ENCODE measurements at places on chromosomes 3 and 15.

GRCh38 chr15:42616107-42616506 is 40.7 kb downstream of the STARD9 start:
- DNase-seq = no peak

GRCh38 chr3:38143511-38143910 is 5.0 kb downstream of the MYD88 start:
- no peak for DNase-seq

- DNase-seq = no peak
These were observed 227.3 kb upstream of the C2CD4B start for GRCh38 chr15:62392376-62392775.

DNA sequence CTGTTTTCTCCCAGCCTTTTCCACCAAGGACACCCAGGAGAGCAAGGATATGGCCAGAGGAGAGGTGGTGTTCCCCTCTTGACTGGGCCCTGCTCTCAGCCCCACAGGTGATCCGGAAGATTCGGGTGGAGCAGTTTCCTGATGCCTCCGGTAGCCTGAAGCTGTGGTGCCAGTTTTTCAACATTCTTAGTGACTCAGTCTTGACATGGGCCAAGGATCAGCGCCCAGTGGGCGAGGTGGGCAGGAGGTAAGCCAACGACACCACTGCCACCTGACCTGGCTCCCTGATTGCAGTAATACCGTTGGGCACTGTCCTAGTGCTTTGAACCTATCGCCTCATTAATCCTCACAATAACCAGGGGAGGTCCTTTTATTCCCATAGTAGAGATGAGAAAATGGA is 25.3 kb upstream of the SLC28A1 start:
- DNase-seq = no peak

- DNase-seq = peak; percentile 77
These were observed 748 bp downstream of the CCNL1 start for GRCh38 chr3:157159037-157159761.

- no peak for DNase-seq
These were observed 74.8 kb downstream of the NR1I2 start for GRCh38 chr3:119856695-119857094.

DNA sequence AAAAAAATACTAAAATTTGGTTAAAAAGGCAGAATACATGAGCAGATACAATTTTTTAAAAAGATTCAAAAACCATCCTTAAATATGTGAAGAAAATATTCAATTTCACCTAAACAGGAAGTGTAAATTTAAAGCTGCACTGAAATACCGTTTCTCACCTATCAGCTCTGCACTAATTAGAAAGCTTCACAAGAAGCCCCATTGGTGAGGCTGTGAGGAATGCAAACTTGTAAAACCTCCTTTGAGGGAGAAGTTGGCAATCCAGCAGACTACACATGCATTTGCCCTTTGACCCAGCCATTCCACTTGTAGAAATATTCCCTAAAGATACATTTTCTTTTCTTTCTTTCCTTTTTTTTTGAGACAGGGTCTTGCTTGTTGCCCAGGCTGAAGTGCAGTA is 18.8 kb downstream of the BLM start:
- no peak for DNase-seq

DNA sequence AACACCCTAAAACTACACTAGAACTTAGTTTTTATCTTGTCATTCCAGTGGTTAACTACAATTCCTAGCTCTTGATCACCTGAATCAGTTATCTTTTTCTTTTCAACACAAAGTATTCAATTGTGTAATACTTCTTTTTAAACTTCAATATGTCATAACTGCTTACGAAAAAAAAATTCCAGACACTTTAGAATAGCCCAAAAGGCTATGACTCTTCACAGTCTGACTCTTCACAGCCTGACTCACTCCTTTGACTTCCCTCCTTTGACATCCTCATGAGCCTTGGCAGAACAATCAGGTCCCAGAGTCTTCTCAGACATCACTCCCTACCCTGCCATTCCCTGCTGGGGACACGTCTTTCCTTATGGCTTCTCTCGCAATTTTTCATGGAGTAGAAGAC is 727.1 kb downstream of the ROBO1 start:
- DNase-seq = no peak

- peak; percentile 20 for DNase-seq
These were observed 45.7 kb upstream of the DUT start for GRCh38 chr15:48285329-48286214.

GRCh38 chr3:25547943-25548674 is 116.6 kb downstream of the TOP2B start:
- no peak for DNase-seq

GRCh38 chr15:60519218-60519617 is 40.3 kb upstream of the ICE2 start:
- no peak for DNase-seq

- DNase-seq = no peak
These were observed 21.9 kb downstream of the ZIC4 start for GRCh38 chr3:147384210-147385058.

DNA sequence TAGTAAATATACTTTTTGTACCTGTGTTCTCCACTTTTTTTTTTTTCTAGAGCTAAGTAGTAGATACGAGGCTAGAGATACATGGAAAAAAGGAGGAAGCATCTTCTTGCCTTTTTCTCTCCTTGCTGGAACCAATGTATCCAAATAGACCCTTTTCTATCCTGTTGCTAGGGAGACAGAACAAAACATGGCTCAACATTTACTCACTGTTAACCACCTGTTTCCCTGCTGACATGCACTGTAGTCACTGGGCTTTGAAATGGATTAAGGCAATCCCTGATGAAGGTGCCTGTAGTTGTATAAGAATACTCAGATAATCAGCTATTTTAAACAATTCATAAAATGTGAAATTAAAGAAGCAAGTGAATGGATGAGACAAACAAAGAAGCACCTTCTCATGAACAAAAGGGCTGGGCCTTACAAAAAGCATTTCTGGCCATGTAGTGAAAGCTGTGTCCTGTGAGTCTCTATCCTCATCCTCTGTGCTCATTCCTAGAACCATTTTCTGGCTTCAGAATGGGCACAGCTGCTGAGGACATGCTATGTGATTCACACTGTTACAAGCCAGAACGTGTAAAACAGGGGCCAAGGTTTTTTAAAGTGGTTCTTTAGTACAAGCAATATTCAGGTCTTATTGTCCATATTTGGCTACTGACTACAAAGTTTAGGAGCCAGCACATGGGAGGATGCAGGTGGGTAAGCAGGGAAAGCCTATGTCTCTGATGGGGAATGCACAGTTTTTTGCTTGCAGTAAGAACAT is 100.4 kb upstream of the NDN start:
- DNase-seq = no peak

DNA sequence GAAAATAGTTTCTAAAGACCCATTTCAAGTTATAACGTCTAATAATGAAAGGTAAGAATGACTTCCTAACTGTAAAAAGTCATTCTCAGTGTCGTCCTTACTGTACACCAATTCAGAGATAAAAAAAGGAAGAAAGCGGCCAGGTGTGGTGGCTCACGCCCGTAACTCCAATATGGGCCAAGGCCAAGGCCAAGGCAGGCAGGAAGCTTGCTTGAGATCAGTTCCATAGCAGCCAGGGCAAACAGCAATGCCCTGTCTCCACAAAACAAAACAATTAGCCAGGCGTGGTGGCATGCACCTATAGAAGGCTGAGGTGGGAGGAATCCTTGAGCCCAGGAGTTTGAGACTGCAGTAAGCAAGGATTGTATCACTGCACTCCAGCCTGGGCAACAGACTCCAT is 31.9 kb downstream of the UBXN7 start:
- DNase-seq = no peak

DNA sequence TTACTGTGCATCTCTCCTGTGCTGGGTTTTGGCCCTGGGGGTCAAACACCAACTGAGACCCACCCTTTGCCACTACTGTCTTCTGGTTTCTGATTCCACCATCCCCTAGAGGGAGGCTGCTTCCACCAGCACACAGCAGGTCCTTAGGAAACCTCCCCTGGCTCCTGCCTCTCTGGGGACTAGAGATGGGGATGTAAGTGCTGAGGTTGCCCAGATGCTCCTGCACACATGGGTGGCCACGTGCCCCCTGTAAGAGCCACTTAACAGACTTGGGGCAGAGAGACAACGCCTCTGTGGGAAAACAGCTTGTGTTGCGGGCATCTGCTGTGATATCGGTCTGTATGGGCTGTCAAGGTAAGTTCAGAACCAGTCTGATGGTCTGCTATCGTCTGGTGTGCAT is 83.4 kb downstream of the ATP2B2 start:
- no peak for DNase-seq

DNA sequence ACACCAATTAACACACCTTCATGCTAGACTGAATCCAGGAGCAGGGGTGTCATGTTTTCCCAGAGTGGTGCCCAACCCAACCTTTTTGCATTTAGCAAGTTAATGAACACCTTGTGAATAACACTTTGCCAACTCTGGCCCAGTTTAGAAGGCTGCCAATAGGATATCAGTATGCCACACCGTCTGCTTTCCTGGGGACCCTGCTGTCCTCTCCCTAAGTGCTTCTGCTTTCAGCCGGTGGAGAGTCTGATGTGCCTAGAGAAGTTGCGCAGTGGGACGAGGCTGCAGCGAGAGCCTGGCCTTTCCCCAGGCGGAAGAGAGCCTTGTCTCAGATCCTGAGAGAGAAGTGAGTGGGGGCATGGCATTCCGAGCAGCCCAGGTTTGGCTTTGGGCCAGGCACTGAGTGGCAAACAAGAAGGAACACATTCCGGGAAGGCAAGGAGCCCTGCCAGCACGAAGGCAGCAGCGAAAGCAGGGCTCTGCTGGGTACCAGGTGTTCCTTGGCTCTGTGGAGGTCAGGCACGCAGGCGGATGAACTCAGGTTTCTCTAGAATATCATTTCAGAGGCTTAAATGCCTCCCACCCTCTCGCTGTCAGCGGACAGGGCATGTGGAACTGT is 36.9 kb downstream of the SENP8 start:
- no peak for DNase-seq

- no peak for DNase-seq
These were observed 93.4 kb downstream of the MBNL1 start for GRCh38 chr3:152362086-152362485.

DNA sequence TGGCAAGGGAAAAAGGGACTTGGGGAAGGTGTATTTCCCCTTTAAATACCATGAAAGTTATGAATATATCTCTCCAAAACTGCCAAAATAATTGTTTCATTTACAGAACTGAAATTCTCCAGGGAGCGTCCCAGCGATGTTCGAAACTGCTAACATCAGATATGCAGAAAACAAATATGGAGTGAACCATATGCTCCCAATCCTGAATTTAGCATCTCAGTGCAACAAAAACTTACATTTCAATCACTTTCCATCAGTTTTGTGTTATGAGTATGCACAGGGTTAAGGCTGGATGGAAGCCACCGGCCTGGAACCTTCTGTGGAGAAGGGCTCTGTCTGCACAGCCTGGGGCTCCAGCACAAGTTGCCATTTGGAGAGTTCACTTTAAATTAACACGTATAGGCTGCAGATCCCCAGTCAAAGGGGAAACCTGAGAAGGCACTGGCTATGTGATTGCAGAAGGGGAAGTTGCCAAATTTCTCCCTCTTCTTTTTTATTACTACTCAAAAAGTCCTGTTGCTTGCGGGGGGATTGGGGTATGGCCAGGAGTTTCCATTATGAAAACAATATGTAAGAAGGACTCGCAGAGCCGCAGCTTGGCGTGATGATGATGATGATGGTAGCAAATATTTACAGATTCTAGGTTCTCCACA is 56.9 kb upstream of the FOXP1 start:
- DNase-seq = no peak

- peak; percentile 21 for DNase-seq
These were observed 46.1 kb downstream of the RFTN1 start for GRCh38 chr3:16467393-16467792.

- DNase-seq = no peak
These were observed 56.2 kb downstream of the EIF3J start for GRCh38 chr15:44593042-44593736.

- DNase-seq = no peak
These were observed 165.8 kb downstream of the NUP210 start for GRCh38 chr3:13254028-13254951.

DNA sequence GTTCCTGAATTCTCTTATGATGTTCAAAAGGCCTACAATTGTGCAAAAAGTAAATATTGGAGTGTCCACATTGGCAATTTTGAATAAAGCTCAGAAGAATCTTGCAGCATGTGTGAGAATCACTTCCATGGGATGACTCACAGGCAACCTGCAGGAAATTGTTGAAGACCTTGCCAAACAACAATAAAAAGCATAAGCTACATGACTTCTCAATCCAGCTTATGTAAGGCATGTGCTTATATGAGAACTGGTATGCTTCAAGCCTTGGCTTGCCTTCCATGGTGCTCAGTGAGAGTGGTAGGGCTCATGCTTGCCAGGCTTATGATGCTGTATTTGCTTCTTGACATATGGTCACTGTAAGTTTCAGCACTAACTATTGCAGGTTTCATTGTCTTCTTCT is 18.4 kb upstream of the BCHE start:
- no peak for DNase-seq

- DNase-seq = no peak
These were observed 22.2 kb downstream of the IQSEC1 start for GRCh38 chr3:13051066-13051465.

DNA sequence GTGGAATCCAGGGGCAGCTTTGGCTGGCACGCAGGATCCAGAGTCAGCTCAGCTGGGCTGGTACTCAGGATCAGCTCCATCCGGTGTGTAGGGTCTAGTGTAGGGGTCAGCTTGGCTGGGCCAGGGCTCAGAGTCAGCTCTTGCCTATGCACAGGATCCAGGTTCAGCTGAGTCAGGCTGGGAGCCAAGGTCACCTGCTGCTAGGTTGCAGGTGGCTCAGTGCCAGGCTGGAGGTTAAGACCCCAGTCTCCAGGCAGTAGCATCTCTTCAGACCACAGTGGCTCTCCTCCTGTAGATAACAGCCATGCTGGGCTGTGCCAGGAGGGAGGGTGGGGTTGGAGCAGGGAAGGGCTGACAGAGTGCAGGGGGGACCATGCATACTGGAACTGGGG is 1.8 kb downstream of the HYAL3 start:
- no peak for DNase-seq

- DNase-seq = no peak
These were observed 77.5 kb upstream of the IL12A start for GRCh38 chr3:159910991-159911663.

DNA sequence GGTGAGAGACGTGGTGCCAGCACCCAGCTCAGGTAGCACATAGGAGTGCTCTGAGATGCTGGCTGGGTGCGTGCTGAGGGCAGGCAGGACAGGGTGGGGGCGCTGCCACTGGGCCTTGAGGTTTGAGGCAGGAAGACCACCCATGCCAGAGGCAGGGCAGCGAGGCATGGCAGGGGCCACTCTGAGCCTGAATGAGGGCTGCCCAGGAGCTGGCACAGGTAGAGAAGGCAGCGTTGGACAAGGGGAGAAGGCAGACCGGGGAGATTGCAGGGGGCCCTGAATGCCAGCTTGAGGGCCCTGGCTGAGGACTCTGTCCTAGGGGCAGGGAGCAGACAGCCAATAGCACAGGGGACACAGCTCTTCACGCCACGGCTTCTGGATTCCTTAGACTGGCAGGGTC is 50.2 kb downstream of the ADAMTS7 start:
- no peak for DNase-seq

DNA sequence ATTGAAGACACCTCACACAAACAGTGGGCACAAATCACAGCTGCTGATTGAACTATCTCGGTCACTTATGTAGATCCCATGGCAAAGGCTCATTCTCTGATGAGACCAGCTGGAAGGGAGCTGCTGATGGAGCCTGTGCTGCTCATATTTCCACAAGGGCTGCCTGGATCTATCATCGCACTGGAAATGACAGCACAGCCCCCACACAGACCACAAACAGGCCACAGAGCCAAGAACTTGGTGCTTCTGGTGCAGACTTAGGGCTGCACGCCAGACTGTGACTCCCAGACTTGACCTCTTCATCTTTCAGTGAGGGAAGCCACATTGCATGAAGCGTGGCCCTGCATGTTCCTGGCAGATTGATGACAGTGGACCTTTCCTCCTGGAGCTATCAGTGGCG is 197.6 kb downstream of the MINAR1 start:
- DNase-seq = no peak

Measured in stimulated activated CD4-positive, alpha-beta T cell treated with anti-CD3 and anti-CD28 coated beads, Interleukin-4, amount 100 ng/mL, for 48 hours (primary cell).